ENCODE measurements at places on chromosomes 16 and 17. TPM values are rescaled to one million over a fixed set of nuclear protein-coding genes. Genes with fewer than 3 reads are reported as not detected.

The OR1A1 gene
- not detected for total RNA-seq

DNA sequence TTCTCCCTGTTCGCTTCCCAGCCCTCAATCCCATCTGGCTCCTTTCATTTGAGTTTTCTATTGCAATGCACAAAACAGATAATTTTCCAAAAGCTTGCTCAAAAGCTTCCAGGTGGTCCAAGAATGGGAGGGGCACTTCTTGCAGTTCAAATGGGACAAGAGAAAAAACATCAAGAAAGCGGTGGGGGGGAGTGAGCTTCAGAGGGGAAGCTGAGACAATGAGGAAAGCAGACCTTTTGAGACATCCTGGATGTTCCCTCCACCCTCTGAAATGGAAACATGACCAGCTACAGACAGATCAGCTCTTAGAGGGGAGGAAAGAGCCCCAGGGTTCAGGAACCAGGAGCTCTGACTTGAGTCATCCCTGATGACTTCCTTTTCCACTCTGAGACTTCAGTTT, 368.2 kb downstream of the SLC39A11 start:
- peaks cover 17% of the 10 kb centered on the region for H3K4me1 ChIP-seq
- H3K36me3 ChIP-seq, result no peaks in the 10 kb centered on the region
- DNase-seq, result no peak
- H3K4me3 ChIP-seq, result no peak overlapping the region

DNA sequence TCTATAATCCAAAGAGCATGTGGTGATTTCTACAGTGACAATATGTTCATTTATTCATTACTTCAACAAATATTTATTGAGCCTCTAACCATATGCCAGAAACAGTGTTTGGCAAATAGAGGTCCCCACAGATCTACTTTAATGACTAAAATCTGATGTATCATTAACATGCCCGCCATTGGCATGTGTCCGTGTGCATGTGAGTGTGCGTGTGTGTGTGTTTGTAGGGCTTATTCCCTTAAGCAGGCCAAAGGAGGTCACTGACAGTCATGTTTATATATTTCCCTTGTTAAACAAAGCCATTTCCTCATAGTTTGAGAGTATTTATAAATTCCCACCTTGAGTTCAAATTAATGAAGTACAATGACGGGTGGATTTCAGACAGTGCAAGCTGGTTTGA, 174.4 kb upstream of the IRX6 start:
- no peaks in the 10 kb centered on the region for H3K36me3 ChIP-seq
- DNase-seq, result no peak
- no peak overlapping the region for H3K27ac ChIP-seq
- no peaks in the 10 kb centered on the region for H3K27me3 ChIP-seq
- H3K4me1 ChIP-seq, result no peaks in the 10 kb centered on the region
- H3K4me3 ChIP-seq, result no peak overlapping the region

GRCh38 chr17:11857006-11857405, 140.3 kb downstream of the ZNF18 start:
- H3K4me1 ChIP-seq, result peaks cover 4% of the 10 kb centered on the region
- H3K27ac ChIP-seq, result no peak overlapping the region
- no peak for DNase-seq
- no peak overlapping the region for H3K4me3 ChIP-seq

DNA sequence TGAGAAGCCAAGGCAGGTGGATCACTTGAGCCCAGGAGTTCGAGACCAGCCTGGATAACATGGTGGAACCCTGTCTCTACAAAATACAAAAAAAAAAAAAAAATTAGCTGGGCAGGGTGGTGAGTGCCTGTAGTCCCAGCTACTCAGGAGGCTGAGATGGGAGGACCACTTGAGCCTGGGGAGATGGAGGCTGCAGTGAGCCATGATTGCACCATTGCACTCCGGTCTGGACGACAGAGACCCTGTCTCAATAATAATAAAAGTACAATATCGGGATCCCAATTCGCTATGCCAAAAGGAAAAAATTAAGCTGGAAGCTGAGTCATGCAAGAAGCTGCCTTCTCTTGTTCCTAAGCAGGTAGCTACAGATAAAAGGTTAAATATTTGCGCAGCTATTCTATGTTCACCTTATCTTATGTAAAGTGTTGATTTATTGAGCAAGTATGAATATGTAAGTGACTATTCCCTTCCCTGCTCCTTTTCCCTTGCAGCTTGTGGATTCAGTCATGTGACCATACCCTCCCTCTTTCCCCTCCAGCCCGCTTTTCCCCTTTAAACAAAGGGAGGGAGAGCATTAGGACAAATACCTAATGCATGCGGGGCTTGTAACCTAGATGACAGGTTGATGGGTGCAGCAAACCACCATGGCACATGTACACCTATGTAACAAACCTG, 112.0 kb downstream of the LITAF start:
- H3K4me1 ChIP-seq, result no peaks in the 10 kb centered on the region
- no peaks in the 10 kb centered on the region for H3K27me3 ChIP-seq

GRCh38 chr17:78383725-78384471, 5.4 kb downstream of the PGS1 start:
- no peak for DNase-seq
- peaks cover 21% of the 10 kb centered on the region for H3K4me1 ChIP-seq
- no peak overlapping the region for H3K27ac ChIP-seq

DNA sequence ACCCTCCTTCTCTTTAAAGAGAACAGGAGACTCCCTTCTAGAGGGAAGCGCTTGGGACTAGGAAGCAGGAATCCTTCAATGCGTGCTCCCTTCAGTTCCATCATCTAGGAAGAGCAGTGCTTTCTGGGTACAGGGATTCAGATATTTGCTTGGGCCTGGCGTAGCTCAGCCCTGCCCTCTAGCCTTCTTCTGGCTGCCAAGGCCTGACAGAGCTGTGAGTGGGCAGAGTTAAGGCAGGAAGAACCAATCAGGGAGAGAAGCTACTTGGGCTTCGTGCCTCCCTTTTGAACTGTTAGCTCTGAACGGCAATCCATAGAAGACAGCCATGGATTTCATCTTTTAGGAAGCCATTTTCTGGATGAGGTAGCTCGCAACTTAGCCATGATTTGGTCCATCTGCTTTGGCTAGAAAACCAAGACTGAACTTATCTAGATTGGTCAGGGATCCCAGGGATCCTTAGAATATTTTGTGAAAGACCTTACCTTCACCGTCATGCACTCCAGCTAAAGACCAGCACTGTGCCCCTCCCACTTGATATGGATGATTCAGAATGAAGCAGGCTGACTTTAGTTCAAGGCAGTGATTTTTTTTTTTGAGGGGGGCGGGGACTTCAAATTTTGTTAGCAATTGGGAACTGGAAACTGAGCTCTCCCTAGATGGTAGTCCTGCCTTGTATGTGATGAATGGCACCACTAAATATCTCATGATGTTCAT, 2.5 kb upstream of the CORO6 start:
- H3K4me3 ChIP-seq, result no peak overlapping the region
- H3K36me3 ChIP-seq, result no peaks in the 10 kb centered on the region
- H3K4me1 ChIP-seq, result peaks cover 10% of the 10 kb centered on the region
- H3K27me3 ChIP-seq, result peaks cover 41% of the 10 kb centered on the region
